Activated CD4-positive, alpha-beta T cell treated with anti-CD3 and anti-CD28 coated beads, Interleukin-2, amount 50 U/mL, for 16 hours (primary cell): ENCODE measurements at places on chromosomes 16 and 17.

GRCh38 chr17:66652840-66653507, 181.9 kb upstream of the CACNG5 start:
- DNase-seq = peak; percentile 41

DNA sequence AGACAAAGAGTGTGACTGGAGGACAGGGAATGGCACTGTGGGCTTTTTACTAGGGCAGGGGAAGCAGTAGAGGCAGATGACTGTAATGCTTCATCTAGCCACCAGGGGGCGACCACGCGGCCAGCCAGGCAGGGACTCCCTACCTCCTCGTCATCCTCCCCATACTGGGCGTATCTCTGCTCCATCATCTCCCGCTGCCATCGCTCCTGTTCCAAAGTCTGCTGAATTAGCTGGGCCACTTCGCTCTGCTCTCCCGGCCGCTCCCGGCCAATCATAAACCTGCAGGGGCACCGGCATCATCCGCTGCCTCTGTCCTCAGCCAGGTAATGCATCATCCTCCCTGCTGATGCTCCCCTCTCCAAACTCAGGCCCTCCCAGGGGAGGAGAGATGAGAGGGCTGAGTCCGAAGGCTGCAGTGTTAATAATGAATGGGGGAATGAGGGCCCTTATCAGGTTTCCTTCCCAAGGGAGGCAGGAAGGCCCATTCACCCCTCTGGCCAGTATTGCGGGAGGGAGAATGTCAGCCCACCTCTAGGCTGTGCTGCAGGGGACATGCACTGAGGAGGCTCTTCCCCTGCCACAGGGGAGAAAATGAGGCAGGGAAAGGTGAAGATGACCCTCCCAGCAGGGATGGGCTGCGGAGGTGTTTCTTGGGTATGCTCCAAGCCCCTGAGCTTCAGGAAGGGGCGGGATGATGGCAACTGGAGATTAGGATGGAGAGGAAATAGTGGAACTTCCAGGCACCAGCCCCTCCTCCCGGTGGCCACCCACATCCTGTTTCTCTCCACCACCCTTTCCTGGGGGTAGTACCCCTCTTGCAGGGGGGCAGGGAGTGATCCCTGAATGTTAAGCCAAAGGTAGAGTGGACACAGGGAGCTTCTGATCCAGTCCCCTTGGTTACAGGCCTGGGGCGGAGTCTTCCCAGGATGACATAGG, 10.3 kb upstream of the SAMD14 start:
- DNase-seq = peak; percentile 88

DNA sequence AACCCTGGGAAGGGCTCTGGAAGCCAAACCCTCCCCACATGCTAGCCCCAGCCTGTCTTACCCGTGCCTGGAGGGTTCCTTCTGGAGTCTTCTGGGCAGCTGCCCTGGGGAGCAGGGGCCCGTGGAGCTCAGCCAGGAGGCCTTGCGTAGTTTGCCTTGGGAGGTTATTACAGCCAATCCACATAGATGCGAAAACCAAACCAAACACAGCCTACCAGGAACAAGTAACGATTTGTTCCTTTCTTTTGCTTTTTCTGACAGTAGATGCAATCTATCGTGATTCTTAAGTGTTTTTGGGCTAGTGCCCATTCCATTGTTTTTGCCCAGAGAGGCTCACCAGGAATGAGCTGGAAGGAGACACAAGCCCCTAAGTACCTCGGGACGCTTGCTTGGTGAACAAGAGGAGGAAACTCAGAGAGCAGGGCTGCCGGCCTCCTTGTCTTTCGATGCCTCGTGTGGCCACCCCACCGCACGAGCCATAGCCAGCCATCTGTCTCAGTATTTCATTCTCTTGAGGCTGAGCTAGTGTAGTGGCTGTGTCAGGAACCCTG, 102.7 kb upstream of the NOL11 start:
- no peak for DNase-seq

DNA sequence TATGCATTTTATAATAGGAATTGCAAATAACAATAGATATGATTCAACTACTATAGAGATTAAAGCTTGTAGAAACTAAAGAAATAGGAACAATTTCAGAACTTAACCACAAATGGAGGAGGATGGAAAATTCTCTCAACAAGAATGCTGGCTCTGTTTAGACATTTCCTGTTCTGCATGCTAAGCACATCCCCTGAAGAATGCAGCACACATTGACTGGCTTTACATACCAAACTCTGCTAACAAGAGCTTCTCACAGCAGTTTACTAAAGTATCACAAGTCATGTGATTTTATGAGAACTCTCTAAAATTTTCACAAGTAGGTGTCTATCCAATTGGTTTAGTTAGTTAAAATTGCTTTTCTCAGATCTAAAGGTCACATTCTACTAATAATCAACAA, 85.2 kb downstream of the SPAG9 start:
- no peak for DNase-seq

DNA sequence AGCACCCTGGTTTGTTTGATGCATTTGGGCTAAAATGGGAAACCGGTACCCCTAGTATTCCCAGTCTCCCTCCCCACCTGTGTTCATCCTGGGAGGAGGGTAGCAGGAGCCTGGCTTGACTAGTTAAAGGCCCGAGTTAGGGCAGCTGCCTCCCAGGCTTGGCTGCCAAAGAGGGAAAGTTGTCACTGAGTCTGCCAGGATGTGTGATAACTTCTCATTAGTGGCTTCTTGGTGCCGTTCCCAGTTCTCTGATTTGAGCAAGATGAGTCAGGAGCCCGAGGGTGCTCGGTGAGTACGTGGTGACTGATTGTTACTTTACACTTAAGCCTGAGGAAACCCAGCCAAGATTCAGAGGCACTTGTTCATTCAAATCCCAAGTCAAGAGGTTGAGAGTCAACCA, 2.5 kb downstream of the KRT32 start:
- no peak for DNase-seq

DNA sequence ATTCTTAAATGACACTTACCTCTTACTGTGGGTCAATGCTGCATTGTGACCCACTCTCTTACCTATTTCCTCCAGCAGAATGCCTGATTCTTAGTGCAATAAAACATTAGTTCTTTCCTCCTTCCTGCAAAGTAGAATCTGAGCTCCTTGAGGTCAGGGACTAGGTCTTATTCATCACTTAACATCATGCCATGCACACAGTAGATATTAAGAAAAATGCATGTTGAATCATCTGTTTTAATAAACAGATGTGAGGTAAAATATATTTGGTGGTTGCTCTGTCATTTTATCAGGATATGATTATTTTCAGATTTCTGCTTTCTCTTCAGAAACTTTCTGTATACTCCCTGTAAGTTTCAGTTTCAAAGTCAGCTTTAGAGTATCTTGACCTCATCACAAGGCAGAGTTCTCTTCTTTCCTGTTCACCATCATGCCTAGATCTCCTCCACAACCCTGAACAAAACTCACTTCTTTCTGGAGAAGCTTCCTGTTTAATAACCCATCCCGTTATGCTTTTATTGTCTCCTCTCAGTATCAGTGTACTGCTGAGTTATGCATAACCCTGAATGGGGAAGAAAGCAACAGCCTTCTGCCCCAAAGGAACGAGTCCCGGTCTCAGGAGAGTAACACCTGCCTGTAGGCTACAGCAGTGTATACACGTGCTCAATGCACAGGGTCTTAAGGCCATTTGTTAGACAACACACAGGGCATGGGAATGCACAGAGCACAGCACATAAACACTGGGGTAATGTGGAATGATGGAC, 30.3 kb upstream of the SUPT4H1 start:
- peak; percentile 43 for DNase-seq
